IMR-90 (cell line): ENCODE measurements at places on chromosomes 2 and 18. TPM values are rescaled to one million over a fixed set of nuclear protein-coding genes. Genes with fewer than 3 reads are reported as not detected.
A peak's percentile ranks its signal among the peaks of the same experiment; 100 is the strongest.

RSAD2 gene
- total RNA-seq = not detected in 2 replicates

LIMS1 gene
- total RNA-seq = 125 and 131 TPM in 2 replicates

DNA sequence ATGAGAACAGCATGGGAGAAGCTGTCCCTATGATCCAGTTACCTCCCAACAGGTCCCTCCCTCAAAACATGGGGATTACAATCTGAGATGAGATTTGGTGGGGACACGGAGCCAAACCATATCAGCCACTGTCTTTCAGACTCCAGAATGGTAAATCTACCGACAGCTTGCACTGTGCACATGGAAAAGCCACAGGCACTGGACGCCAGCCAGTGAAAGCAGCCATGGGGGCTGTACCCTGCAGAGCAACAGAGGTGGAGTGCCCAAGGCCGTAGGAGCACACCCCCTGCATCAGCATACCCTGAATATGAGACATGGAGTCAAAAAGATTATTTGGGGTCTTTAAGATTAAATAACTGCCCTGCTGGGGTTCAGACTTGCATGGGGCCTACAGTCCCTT lies 218.4 kb downstream of the PDE1A start:
- no peak overlapping the region for H3K27ac ChIP-seq
- no peaks in the 10 kb centered on the region for H3K36me3 ChIP-seq

DNA sequence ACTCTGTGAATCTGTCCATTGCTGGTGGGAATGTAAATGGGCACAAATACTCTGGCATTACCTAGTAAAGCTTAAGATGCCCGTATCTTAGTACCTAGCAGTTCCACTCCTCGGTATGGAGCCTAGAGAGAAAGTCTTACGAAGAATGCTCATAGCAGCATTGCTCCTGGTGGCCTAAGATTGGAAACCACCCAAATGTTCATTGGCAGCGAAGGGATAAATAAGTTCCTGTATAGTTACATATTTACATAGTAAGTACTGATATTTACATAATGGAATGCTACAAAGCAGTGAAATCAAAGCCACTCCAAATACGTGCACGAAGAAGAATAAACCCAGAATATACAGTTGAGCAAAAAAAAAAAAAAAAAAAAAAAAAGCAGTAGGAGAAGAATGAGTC lies 46.7 kb upstream of the PDIA6 start:
- no peaks in the 10 kb centered on the region for H3K36me3 ChIP-seq
- 0 out of 2 replicates have a peak, but pooled peaks cover 2% of the 10 kb centered on the region for H3K4me1 ChIP-seq
- DNase-seq = no peak

GRCh38 chr2:7627583-7627982 lies 710.4 kb downstream of the RNF144A start:
- H3K4me1 ChIP-seq = no peaks in the 10 kb centered on the region
- H3K27me3 ChIP-seq = no peaks in the 10 kb centered on the region
- H3K36me3 ChIP-seq = no peaks in the 10 kb centered on the region
- DNase-seq = peak; percentile 3
